ENCODE measurements at places on chromosomes 7 and 10.

- no peak for DNase-seq
These were observed 999 bp downstream of the TLX1 start for GRCh38 chr10:101131962-101132635.

GRCh38 chr10:101565370-101565900 is 22.6 kb downstream of the POLL start:
- no peak for DNase-seq

- no peak for DNase-seq
These were observed 325.4 kb downstream of the ADARB2 start for GRCh38 chr10:1411956-1412355.

DNA sequence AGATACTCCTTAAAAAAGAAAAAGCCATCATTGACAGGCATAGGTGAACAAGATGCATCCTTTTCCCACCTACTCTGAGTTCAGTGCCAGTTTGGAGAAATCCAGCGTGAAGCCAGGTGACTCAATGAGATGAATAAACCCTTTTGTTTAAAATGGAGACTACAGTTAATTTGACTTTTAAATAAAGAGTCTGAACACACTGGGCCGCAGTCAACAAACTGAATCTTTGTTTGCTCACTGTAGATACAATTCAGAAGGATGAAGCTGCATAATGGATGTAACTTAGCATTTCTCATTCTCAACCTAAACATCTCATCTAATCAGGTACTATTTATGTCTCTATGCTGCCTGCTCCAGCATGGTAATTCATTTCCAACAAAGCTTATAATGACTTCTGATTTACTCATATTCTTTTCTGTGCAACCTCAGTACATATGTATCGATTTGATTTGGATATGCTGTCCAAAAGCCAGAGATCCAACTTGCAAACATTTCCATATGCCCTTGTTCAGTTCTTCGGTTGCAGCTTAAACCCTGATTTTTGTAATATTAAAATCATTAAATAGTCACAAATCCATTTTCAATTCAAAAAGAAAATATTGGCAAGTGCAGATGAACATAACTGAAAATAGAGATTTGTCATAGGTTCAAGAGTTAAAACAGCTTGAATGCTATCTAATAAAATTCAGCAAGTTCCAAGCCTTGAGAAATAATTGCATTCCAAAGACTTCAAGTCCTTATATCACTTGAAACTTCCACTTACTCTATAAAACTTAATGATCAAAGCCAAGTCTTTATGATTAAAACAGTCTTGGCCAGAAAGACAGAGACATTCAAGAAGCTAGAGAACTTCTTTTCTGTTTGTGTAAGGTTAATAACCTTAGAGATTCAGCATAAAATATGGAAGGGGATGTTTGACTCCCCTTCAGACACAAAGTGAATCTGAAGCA is 67.8 kb downstream of the CPVL start:
- no peak for DNase-seq

DNA sequence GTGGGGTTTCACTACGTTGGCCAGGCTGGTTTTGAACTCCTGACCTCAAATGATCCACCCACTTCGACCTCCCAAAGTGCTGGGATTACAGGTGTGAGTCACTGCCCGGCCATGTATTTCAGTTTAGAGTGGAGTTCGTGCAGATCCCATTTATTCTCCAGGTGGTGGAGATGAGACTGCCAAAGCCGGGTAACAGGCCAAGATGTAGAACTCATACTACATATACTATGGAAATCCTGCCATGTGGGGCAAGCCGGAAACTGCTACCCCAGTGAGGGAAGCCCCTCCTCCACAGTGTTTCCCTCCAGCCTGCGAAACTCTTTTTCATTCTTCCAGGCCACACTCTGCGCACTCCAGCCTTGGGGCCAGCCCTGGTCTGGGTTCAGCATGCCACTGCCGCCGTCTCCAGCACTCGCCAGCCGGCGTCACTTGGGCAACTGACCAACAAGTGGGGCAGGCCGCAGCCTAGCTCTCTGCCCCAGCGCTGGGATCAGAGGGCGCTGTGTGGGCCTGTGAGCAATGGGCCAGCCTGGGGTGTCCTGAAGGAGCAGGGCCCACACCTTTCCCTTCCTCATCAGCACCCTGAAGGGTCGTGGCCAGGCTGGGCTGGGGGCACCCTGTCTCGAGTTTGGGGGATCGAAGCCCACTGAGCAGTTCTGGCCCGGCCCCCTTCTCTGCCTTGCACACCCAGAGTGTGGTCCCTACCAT is 122.0 kb downstream of the TRRAP start:
- DNase-seq, result no peak

DNA sequence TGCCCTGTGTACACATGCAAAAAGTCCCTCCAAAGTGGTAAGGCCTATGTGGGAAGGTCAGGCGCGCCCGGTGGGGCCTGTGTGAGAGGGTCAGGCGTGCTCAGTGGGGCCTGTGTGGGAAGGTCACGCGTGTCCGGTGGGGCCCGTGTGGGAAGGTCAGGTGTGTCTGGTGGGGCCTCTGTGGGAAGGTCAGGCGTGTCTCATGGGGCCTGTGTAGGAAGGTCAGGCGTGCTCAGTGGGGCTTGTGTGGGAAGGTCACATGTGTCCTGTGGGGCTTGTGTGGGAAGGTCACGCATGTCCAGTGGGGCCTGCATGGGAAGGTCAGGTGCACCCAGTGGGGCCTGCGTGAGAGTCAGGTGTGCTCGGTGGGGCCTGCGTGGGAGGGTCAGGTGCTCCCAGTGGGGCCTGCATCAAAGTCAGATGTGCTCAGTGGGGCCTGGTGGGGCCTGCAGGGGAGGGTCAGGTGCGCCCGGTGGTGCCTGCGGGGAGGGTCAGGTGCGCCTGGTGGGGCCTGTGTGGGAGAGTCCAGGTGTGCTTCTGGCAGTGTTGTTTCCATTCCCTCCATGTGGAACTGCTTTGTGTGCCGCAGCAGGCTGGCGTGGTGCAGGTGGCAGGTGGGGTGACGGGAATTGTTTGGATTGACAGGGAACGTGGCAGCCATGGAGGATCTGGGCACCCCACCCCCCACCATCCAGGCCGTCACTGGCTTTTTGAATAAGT is 15.4 kb downstream of the LRRC27 start:
- no peak for DNase-seq

DNA sequence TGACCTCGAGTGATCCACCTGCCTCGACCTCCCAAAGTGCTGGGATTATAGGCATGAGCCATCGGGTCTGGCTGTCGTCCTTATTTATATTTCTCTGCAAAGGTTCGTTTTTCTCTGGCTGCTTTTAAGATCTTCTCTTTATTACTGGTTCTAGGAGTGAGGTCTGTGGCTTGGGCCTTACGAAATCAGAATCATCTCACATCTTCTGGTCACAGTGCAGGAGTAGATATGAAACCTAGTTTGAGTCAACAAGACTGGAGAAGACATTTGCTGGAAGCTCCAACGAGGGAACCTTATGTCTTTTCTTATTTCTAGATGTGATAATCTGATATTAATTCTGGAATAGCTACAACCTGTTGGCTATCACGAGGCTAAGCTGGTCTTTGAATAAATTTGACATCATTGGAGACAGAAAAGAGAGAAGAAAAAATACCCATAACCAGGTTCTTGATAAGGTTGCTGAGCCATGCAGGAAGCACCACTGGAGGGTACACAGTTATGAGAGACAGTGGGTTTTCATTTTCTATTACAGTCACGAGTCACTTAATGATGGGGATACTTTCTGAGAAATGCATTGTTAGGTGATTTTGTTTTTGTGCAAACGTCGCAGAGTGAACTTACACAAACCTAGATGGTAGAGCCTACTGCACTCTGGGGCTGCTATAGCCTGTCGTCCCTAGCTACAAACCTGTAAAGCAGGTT is 25.6 kb upstream of the IL15RA start:
- no peak for DNase-seq

DNA sequence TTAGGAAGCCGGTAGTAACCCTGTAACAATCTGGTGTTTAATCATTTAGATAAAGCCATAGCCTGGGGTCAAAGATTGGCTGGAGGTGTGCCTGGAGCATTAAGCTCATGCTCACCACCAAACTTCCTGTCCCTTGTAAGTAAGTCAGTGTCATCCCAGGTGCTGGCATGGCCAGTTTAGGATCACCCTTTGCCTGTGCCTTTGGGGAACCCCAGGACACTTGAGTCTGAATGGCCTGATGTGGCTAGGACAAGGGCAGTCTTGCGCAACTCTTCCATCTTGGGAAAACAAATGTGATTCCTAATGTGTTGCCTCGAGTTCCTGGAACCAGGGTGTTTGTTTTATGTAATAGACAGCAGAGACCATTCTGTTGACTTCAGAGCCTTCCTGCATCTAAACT is 154.8 kb downstream of the GRK5 start:
- DNase-seq, result no peak

DNA sequence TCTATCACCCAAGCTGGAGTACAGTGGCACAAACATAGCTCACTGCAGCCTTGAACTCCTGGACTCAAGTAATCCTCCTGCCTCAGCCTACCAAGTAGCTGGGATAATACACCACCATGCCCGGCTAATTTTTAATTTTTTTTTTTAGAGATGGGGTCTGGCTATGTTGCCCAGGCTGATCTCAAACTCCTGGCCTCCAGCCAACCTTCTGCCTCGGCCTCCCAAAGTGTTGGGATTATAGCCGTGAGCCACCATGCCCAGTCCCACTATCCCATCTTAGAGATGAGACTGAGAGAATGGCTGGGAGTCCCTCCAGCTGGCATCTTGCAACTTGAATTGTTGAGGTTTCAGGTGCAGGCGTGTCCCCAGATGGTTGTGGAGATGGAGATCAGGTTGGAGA is 40.7 kb upstream of the ELN start:
- no peak for DNase-seq

DNA sequence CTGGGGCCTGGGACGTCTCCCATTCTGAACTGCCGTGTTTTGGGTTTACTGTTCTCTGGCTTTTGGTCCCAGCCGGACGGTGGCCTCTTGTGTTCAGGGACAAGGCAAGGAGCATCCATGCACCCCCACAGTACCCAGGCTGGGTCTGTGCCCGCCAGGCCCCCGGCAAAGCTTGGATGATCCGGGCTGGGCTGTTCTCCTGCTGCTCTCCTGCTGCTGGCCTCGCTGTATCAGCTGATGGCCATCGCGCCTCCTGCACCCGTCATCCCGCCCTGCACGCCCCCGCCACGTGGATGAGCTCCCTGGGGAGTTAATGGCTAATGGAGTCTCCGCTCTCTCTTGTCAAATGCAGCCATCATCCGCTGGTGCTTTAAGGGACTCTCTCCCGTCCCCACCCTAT is 14.9 kb upstream of the PSMG3 start:
- no peak for DNase-seq

DNA sequence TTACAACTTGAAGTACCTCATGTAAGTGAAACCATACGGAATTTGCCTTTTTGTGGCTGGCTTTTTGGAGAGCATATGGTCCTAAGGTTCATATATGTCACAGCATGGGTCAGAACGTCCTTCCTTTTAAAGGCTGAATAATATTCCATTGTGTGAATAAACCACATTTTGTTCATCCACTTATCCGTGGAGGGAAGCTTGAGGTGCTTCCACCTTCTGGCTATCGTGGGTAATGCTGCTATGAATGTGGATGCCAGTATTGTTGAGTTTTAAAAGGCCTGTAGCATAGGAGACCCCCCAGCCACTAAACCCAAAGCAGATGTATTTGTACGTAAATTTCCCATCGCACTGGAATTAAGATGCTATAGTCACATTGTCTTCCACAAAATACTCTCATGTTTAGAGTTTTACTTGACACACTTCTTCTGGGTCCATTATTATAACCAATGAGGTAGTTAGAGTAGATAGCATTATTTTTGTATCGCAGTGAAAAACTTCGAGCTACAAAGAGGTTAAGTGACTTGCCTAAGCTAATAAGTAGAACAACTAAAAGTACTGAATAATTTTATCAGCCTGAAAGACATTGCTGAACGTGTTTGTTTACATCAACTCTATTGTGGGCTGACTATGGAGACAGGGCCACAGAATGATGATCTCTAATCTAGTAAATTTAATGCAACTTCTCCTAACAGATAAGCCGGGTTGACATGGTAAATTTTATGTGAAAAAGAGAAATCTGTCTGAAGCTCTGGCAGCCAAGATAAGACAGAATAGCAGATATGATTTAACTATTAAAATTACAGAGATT is 183.0 kb upstream of the CTBP2 start:
- DNase-seq, result no peak

DNA sequence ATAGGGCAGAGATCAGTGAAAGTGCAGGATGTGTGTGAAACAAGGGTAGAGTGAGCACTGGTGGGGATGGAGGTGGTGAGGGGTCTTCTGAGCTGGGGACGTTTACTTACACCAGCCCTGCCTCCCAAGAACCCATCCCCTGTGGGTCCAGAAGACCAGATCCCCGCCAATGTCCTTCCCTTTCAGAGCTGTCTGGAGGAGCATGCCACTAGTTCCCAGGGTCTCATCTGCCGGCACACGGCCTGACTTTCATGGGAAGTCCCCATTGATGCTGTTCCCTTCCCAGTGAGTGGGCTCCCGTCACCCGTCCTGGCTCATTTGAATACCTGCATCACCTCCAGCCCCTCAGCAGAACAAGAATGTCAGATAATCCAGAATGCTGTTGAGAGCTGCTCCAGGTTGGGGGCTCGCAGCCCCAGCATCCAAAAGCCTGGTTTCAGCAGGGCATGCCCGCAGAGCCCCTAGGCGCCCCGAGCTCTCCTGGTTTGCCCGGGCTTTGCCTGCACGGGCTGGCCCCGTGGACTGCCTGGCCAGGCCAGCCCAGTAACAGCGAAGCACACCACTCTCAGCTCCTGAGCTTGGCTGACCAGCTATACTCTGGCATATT is 246.7 kb downstream of the MGMT start:
- DNase-seq, result no peak

DNA sequence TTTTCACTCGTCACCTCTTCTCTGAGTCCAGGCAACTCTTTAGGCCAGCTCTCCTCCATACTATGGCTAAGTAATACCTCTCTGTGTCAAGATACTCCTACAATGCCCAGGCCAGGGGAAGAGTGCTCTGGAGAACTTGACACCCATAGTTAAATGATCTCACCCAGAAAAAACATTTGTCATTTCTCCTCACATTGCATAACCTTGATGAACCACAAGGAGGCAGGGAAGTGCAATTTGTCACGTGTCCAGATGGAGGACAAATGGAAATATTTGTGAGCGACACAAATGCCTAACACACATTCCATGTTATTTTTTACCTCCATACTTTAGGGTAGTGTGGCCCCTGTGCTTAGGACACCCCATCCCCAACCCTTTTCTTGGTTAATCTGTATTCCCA is 78.3 kb downstream of the HTR7 start:
- DNase-seq, result no peak

DNA sequence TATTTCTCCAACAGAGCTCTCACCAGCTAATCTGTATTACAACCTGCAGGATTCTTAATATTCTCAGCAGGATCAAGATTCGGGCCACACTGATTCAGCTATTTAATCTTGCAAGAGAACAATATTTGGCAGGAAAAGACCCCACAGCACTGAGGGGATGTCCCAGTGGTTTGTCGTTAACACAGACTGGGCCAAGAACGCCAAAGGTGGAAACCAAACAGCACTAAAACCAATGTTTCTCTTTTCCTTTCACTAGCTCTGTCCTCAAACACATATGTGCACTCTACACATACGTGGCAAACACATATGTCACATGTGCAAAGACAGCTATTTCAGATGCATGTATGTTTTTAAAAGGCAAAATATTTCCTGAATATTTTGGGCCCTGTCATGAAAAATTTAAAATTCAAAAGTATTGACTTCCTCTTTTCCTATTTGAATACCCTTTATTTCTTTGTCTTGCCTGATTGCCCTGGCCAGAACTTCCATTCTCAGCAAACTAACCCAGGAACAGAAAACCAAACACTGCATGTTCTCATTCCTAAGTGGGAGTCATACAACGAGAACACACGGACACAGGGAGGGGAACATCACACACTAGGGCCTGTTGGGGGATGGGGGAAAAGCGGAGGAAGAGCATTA is 51.7 kb upstream of the NEBL start:
- no peak for DNase-seq

Data from CD4-positive, alpha-beta T cell treated with Interleukin-15 for 4 hours (primary cell).